Left kidney (tissue), 8 donors: ENCODE measurements at places on chromosomes 2 and 18. TPM values are rescaled to one million over a fixed set of nuclear protein-coding genes. Genes with fewer than 3 reads are reported as not detected.
A peak's percentile ranks its signal among the peaks of the same experiment; 100 is the strongest.

Gene SKA1
- 10.0 TPM for polyA plus RNA-seq

Gene OR6B2
- not detected for polyA plus RNA-seq

Gene SLC16A14
- 7.9 TPM for polyA plus RNA-seq

Gene MGAT4A
- polyA plus RNA-seq, result 33.4 TPM

Gene LRP2
- polyA plus RNA-seq, result 223 TPM

DNA sequence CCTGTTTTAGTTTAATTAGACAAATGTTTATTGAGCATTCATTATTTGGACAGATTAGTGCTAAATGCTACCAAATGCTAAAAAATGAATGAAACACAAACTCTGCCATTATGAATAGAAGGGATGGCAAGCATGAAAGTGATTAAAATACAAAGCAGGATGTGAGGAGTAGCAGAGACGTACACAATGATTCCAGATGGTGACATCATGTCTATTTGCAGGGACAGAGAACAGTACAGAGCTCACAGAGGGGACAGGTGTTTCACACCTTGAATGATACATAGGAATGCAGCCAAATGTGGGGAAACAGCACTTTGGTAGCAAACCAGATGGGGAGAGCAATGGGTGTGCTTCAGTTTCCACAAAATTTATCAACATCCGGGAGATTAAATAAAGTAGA lies 76.3 kb downstream of the CD226 start:
- no peak for DNase-seq

DNA sequence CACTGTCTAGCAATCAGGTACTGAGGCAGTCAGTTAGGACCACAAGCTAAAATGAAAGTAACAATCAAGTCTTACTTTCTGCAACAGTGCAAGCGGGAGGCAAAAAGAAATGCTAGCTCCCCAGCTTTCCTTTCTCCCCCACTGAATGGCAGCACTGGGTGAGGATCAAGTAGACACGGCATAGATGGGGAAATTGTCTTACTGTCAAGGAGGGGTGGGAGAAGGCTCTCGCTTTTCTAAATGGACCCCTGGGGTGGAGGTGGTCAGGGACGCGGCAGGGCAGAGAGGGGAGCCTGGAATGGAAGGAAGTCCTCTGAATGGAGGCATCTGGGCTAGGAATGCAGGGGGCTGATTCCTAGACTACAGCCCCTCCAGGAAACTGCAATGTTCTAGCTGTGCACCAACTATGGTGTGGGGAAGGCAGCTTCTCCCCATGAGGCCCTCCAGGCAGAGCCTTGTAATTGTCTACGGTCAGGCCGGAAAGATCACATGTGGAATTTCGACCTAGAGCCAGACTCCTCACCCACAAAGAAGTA lies 24.3 kb downstream of the METTL8 start:
- DNase-seq, result no peak

- DNase-seq, result no peak
Measured at GRCh38 chr2:237471438-237472186, 15.4 kb upstream of the MLPH start.

- no peak for DNase-seq
Measured at GRCh38 chr2:12709207-12709522, 7.6 kb upstream of the TRIB2 start.

DNA sequence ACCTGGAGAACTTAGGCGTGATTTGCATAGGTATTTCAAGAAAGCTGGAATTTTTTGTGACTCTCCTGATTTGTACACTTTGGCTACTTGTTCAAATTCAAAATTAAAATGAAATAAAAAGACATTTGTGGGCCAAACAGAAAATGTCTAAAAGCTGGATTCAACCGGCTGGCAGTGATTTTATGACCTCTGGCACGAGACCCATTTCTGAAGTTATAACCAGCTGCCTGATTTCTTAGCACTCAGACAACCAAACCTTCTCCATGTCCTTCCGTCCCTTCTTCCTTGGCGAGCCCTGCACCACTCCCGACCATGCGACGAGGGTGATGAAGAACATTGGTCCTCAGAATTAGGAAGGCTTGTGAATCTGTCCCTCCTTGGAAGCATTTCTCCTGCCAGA lies 19.7 kb downstream of the PKDCC start:
- no peak for DNase-seq

- DNase-seq, result no peak
Measured at GRCh38 chr2:219852626-219853025, 225.2 kb downstream of the SLC4A3 start.

GRCh38 chr2:8595811-8596600 lies 85.8 kb upstream of the ID2 start:
- no peak for DNase-seq

- DNase-seq, result no peak
Measured at GRCh38 chr18:35127201-35127600, 86.0 kb downstream of the MAPRE2 start.

DNA sequence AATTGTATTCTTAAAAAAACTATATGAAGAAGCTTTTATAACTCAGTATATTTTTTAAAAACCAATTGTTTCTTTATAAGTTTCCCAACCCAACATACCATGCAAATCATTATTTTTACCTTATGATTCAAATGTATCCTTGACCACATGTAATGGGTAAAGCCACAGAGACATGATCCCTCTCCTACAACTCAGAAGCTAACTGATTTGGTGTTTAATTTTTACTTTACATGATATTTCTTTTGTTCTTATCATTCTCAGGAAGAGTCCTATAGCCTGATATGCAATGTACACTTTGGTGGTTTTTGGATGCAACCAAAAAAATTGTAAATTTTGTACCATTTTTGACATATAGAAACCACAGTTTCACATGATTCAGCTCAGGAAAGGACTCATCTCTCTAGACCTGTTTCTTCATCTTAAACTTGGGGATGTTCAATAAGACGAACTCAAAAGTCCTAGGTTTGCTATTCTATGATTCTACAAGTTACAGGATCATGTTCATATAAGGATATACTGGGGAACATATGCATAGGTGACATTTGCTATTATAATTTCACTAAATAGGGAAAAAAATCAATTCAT lies 85.2 kb upstream of the RBBP8 start:
- DNase-seq, result no peak

- no peak for DNase-seq
Measured at GRCh38 chr18:75214766-75215510, 4.3 kb downstream of the TSHZ1 start.

GRCh38 chr18:47881752-47882455 lies 48.6 kb downstream of the SMAD2 start:
- DNase-seq, result no peak

DNA sequence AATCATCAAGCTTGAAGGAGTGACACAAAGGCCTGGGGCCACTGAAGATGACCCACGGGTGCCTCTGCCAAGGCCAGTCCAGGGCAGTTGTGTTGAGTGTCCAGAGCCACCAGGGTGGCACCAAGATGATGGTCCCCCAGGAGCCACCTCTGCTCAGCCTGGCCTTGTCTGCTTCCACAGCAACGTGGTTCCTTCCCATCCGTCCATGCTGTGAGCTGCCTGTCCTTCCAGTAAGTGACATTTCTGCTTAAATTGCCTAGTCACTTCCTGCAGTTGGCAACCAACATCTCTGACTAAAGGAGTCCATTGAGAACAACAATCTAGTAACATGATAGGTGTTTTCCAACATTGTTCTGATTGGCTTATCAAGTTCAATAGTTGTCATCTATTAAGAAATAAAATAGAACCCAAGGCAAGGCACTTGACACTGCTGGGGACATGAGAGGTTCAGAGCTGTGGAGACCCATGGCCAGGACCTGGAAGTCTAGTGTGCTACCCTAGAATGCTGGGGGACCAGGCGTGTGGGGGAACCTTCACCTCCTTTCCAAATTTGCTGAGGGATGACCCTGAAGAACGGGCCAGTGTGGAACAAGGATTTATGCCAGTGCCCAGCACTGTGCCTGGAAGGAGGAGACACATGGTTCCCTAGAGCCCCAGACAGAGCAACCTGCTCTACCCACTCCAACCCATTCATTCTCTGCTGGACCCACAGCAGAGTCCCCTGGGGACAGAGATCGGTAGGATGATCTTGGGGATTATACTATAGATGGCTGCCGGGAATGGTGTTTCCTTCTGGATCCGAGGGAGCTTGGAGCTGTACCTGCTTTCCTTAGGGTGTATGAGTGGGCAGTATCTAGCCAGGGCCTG lies 98.9 kb upstream of the EPC2 start:
- DNase-seq, result no peak

- DNase-seq, result no peak
Measured at GRCh38 chr2:213162516-213163118, 11.2 kb upstream of the IKZF2 start.

DNA sequence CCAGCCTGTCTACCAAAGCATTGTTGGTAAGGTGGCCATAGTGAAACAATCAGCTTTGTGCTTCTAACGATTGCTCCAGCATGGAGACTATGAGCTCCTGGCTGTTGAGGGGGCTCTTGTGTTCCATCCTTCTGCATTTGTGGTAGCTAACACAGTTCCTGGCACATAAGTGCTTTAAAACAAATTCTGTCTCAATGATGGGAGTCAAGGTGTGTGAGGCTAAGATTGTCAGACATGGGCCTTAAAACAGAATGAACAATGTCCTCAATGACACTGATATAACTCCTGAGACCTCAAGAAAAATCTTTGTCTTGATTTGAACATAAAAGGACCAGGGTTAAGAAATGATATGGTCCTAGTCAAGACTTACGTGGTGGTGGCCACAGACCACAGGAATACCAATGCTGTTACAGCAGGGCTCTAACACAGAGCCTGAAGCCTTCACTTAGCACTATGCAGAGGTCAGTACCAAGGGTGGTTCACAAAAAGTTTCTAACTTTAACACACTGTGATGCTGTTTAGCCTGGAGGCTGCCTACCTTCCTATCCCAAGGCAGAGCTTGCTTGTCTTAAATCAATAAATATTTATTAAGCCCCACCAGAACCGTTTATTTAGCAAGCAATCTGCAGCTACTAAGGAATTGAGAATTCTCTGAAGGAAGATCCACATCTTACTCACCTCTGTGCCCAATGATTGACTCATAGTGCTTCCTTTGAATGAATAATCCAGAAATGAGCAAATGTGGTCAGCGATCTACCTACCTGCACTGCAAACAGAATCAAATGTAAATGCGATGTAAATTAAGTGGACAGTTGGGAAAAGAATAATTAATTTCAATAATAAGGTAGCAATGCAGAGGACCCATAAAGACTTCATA lies 35.1 kb downstream of the EVA1A start:
- no peak for DNase-seq

- no peak for DNase-seq
Measured at GRCh38 chr2:114056294-114057143, 166.6 kb downstream of the ACTR3 start.

DNA sequence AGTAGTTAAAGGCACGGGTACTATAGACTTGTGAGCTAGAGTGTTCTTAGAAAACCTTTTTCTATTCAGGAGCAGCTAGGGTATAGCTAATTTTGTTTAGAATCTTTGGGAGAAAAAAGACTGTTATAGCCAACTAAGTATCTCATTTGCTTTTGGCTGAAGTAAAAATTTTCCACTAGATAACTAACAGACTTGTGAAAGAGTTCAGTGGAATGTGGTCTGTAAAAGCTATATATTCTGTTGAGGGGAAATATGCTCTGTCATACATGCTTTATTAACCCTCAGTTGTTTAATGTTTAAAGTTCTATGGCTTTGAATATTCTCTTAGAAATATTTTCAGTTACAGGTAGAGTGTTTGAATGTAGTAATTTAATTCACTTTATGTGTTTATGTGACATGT lies 49.7 kb downstream of the RIF1 start:
- DNase-seq, result no peak

- DNase-seq, result no peak
Measured at GRCh38 chr18:79459946-79460480, 64.3 kb downstream of the NFATC1 start.

DNA sequence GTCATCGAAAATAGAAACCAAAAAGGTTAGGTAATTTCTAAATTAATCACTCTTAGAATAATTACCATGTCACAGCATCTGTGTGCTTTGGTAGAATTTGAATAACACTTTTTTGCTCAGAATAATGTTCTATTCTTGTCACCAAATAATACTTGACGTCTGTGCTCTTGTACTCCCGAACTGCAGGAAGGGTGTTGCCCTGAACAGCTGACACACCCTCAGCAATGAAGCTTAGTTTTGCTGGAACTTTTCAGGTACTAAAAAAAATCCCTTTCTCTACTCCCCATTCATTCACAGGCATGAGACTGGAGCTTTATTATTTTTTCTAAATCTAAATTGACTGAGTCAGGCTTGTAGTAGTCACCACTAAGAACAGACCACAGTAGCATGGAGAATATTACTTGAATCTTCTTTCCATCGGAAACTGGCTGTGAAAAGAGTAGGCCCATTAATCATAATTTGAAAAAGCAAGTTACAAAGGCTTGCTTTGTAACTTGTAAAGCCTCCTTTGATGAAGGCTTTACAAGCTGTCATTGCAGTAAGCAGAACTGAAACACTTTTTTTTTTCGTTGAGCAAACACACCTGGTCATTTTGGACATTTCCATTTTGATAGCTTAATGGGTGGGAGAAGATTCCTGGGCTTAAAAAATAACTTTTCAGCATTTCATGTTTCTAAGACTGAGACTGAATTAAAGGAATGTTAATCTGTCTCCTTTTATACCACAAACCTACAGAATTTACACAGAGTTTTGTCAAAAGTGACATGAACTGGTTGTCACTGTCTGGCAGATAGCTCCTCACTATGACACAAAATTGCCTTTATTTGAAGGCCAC lies 70.3 kb upstream of the PELI1 start:
- peak; percentile 55 for DNase-seq

DNA sequence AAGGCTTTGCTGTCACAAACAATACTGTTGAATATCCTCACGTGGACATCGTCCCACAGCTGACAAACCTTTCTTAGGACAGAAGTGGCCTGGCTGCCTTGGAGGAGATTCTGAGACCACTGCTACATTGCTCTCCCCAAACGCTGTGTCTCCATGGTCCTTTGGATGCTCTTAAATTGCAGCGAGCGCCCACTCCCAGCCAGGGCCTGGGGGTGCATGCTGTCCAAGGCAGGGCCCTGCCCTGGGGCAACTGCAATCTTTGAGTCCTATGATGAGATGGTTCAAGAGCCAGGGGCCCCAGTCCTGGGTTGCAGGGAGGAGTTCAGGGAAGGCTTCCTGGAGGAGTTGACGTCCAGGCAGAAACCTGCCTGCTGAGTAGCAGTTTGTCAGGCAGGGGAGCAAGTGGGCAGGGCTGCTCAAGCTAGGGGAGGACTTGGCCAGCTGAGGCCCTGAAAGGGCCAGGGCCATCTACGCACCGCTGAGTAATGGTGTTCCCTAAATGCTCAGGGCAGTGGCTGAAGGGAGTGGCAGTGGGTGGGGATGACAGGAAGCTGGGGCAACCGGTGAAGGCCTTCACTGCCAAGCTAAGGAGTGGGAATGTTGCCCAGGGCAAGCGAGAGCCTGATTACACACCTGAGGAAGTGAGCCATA lies 10.8 kb upstream of the SDC1 start:
- DNase-seq, result no peak

DNA sequence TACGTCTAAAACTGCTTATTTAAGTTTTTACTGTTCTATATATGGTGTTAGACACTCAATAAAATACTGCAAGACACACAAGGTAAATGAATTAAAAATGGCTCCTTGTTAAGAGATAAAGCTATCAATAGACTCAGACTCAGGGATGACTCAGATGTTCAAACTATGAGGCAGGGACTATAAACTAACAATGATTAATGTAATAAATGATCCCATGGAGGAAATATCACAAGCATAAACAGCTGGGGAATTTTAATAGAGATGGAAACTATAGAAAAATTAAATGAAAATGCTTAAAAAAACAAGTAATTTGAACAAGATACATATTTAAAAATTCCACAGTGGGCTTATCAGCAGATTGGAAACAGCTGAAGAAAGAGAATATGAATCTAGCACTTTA lies 650.8 kb downstream of the DCDC2C start:
- DNase-seq, result no peak
